ENCODE measurements at places on chromosomes 13 and 19.

DNA sequence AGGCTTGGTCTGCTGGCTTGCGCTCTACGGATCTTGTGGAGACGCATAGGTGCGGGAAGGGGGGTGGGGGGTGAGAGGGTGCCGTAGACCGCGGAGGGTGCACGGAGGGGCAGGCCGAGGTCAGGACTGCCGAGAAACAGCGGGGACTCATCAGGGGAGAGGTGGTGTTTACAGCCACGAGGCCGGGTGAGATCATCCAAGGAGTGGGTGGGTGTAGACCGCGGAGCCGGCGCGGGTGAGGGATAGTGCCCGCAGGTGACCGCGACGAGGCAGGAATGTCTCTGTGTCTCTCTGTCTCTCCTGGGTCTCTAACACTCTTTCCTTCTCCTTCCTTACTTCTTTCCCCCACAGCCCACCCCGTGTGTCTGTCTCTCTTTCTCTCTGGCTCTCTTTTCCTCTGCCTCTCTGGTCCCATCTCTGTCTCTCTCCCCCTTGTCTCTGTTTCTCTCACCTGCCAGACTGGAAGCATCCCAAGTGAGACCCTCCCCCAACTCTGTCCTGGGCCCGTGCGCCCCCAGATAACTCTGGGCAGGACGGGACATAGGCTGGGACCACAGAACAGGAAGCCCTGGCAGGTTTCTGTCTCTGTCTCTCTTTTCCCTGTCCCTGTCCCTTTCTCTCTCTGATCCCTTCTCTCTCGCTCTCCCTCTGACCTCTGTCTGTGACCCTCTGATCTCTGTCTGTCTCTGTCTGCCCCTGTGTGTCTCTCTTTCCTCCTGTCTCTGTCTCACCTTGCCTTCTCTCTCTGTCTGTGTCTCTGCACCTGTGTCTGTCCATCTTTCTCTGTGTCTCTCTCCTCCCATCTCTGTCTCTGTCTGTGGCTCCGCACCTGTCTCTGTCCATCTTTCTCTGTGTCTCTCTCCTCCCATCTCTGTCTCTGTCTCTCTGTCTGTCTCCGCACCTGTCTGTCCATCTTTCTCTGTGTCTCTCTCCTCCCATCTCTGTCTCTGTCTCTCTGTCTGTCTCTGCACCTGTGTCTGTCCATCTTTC is 1.8 kb upstream of the KLK4 start:
- no peak for DNase-seq

DNA sequence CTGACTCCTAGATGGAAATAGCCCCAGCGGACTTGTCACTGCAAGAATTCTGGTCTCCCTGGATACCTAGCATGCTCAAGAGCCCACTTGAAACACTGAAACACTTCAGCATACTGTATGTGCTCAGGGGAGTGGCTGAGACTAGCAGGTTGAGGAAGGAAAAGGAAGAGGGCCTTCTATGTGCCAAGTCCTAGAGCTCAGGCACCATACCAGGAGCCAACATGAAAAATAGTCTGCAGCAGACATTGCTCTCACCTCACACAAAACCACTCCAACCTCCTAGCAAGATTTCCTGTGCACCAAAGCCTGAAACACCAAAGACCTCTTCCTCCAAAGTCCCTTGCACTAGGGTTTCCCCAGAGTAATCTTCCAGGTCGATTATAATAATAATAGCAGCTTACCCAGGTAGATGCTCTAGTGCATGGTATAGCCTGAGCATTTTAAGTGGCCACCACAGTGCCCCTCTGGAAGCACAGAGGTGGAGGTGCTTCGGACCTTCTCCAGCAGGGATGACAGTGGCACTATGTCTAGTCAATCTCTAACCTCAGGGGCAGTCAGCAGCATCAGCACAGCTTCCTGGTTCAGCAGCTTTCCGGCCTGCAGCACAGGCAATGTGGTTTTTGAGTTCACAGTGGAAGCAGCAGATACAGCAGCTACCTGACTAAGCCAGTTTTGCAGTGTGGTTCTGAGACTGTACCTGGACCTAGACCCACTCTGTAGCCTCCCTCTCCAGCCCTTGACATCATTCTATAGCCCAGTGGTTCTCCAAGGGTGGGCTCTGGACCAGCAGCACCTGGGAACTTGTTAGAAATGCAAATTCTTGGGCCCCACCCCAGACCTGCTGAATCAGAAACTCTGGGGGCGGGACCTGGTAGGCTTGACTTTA is 45.6 kb upstream of the UBE2L5 start:
- no peak for DNase-seq

GRCh38 chr19:38412491-38412890 is 9.6 kb downstream of the FAM98C start:
- no peak for DNase-seq

- no peak for DNase-seq
Measured at GRCh38 chr19:19914596-19914995, 13.8 kb downstream of the ZNF93 start.

- DNase-seq: no peak
Measured at GRCh38 chr13:70541451-70541850, 433.2 kb upstream of the KLHL1 start.
